ENCODE measurements at places on chromosomes 12 and 14.

- no peak for DNase-seq
These were observed 116.0 kb upstream of the FLRT2 start for GRCh38 chr14:85413836-85414526.

- DNase-seq: no peak
These were observed 27.5 kb downstream of the BEST3 start for GRCh38 chr12:69671597-69671996.

DNA sequence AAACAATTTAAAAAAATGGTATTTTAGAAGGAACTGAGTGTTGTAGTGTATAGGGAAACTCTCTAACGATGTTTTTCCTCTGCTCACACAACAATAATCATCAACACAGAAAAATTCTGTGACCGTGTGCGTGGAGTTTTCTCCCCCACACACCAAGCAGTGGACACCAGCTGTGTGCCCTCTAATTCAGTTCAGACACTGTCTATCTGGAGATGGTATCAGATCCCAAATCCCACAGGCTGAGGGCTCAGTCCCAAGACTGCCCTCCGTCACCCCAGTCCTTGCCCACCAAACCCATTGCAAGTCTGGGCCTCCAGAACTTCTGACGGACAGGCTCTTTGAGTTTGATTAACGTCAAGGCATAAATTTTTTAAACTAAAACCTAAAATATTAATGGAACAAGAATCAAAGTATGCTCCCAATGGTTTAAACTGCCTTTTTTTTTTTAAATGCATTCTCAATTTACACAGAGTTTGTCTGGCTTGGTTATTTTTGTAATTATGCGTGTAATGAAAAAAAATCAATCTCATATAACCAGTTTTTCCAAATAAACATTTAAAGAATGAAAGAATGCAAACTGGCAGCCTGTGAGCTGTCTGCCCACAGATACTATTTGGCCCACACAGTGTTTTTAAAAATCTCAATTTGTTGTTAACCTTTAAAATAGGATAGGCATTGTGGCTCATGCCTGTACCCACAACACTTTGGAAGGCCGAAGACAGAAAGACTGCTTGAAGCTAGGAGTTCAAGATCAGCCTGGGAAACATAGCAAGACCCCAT is 19.2 kb downstream of the BLTP3B start:
- DNase-seq: no peak

DNA sequence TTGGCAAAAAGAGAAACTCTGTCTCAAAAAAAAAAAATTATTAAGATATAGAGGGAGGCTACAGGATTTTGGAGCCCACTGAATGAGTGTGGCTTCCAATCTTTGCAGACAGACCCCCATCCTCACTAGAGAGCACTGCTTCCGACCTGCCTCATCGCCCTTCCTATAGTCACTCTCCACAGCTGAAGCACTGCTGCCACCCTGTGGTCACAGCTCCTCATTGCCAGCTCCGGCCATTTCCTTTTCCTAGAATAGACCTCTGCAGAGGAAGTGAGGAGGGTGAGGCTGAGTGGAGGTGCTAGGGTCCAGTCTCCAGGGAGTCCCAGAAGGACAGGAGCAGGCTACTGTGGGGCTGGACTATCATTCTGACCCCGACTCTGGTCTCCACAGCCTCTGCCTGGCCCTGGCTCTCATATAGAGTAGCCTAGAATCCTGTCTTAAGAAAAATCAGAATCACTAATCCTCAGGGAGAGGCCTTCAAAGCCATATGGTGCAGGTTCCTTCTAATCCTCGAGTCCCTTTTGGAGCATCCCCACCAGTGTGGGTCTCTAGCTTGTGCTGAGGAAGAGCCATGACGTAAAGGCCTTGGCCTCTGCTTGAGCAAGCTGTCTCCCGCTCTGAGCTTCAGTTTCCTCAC is 1.4 kb upstream of the NPFF start:
- peak; percentile 73 for DNase-seq

- DNase-seq: no peak
These were observed 52.2 kb downstream of the PHETA1 start for GRCh38 chr12:111316671-111317070.

- peak; percentile 58 for DNase-seq
These were observed 21.6 kb downstream of the NCOR2 start for GRCh38 chr12:124545508-124546418.

All from activated CD4-positive, alpha-beta T cell treated with anti-CD3 and anti-CD28 coated beads for 24 hours (primary cell).